M059J (cell line): ENCODE measurements at places on chromosomes 6 and 20. TPM values are rescaled to one million over a fixed set of nuclear protein-coding genes. Genes with fewer than 3 reads are reported as not detected.

The CTAGE9 gene
- 0.27 TPM in 1 of 2 replicates, not detected in the other for total RNA-seq

The CHRNA4 gene
- total RNA-seq, result not detected in 2 replicates

The TRIM15 gene
- total RNA-seq, result not detected in 2 replicates

The MYLK4 gene
- 0.76 and 1.2 TPM in 2 replicates for total RNA-seq

The RAB44 gene
- total RNA-seq, result not detected in 2 replicates

The AGPAT4 gene
- 12.0 and 20.5 TPM in 2 replicates for total RNA-seq

The C20orf204 gene
- 0.02 TPM in 2 replicates for total RNA-seq

The MTFR2 gene
- 12.0 and 12.4 TPM in 2 replicates for total RNA-seq

The FAM209B gene
- total RNA-seq, result not detected in 2 replicates

The GPX5 gene
- total RNA-seq, result not detected in 2 replicates

The TREM1 gene
- not detected in 2 replicates for total RNA-seq

The ME1 gene
- 8.4 and 11.6 TPM in 2 replicates for total RNA-seq

GRCh38 chr6:109834595-109835437 lies 143.3 kb upstream of the GPR6 start:
- DNase-seq, result peak; percentile 7

- peak; percentile 34 for DNase-seq
Measured at GRCh38 chr6:131721161-131721560, 10.3 kb upstream of the CTAGE9 start.

DNA sequence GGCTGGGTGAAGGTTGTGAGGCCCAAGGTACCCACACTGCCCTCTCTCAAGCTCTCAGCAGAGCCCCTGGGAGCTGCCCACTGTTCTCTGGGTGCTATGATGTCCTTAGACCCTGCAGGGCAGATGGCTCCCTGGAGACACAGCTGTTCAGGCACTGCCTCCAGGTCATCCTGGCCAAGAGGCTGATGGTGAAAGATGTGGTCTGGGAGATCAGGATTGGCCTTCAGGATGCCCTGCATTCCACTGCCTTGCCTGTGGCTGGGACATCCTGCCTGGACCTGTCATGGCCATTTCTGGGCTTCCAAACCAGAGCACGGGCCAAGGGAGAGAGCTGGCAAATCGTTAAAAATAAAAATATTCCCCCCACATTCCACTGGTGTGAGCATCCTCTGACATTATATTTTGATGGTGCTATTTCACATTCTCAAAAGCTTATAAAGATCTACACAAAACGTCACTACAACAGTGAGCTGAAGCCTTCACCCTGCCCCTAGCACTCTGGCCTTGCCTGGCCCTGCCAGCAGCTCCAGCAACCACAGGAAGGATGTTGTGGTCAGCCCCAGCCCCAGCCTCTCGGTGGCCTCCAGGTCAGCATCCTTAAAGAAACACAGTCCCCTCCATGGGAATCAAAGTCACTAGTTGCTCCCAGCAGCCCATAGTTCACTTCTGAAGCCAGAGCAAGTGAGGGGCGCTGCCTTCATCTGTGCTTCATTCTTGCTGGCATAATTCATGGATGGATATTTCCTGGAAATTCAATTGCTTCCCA lies 13.5 kb upstream of the KCNK16 start:
- DNase-seq, result peak; percentile 52

DNA sequence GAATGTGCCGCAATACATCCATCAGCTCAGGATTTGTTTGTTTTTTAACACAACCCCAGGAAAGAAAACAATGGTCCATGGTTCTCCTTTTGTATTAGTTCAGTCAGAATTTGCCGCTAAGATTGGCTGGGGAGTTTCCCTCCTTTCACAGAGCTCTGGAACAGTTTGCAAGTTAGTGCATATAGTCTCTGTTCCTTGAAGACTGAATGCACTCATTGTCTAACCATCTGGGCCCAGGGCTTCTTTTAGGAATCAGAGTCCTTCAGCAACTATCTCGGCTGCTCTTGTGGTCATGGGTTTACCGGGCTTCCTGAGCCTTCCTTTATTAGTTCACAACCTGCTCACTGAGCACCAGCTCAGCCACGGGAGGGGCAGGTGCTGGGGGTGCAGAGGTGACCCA lies 121.3 kb downstream of the SLC23A2 start:
- DNase-seq, result no peak

GRCh38 chr6:168700880-168701279 lies 259.9 kb downstream of the SMOC2 start:
- no peak for DNase-seq

GRCh38 chr20:10427060-10427692 lies 6.8 kb downstream of the MKKS start:
- peak; percentile 78 for DNase-seq

DNA sequence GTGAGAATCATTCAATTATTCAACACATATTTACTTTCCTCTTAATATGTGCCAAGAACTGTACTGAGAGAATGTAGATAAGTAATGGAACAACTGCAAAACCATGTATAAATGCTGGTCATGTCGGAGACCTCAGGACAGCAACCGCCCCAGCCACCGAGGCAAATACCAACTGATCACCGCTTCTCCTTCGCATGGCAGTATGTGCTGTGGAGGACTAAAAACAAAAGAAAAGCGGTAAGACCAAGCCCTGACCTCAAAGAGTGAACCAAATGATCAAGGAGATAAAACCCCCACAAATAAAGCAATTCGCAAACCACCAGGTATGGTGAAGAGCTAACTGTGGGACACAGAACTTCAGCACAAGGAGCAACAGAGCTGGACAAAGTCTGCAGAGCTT lies 104.3 kb downstream of the TRERF1 start:
- DNase-seq, result no peak

- no peak for DNase-seq
Measured at GRCh38 chr20:20690676-20691476, 21.6 kb downstream of the RALGAPA2 start.

DNA sequence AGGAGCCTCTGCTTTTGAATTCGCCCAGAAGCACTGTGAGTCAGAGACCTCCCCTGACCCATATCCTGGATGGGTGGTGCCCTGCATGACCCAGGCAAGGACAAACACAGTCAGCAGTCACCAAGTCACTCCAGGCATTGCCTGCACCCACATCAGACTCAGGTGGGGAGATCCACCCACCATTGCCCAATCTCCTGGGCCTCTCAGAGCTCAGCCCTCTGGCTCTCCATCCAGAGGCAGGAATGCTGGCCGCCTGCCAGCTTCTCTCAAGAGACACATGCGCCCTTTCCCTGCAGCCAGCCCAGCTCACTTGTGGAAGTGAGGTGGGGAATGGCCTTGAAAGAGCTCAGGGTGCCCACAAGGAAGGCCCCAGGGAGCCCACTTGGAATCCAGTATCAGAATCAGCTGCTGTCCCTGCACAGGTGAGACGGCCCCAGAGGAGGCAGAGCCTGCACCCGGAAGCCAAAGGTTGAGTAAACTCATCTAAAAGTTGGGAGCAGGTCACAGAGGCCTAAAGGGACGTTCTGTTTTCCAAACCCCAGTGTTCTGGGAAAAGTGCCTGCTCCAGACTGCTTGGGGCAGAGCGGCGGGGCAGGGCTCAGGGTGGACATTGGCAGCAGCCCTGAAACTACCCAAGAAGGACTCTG lies 129.8 kb downstream of the PREX1 start:
- peak; percentile 81 for DNase-seq

GRCh38 chr6:40901322-40902055 lies 137.5 kb downstream of the UNC5CL start:
- no peak for DNase-seq

DNA sequence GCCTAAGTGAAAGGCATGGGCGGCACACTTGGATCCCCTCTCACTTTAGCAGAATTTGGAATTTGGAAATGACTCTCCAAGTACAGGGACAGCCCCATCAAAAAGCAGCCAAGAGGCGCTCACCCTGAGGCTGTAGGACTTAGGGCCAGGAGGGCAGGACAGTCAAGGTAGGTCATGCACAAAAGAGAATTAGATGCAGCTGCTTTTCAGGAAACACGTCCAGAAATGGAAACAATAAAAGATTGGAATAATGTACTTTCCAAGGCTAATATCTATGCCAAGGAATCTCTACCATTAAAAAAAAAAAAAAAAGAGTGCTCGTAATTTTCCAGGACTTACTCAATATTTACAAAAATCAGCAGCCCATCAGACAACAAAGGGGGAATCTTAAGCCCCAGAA lies 19.9 kb downstream of the PREP start:
- DNase-seq, result no peak

DNA sequence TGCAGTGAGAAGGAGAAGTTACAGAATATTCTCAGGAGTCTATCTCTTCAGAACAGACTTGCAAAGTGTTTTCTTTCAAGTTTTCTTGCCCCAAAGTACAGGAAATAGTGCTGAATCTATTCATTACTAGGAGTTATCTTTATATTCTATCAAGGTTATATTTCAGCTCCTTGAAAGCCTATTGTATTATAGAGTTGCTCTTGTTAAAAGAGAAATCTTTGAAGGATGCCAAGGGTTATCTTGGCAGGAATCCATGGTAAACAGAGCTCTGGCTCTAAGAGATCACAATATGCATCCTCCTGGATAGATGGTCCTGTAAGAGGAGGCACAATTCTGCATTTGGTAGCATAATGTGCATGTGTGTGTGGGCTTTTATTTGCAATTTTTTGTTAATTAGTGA lies 21.2 kb upstream of the SNRPB2 start:
- no peak for DNase-seq

GRCh38 chr20:24993337-24994185 lies 1.0 kb upstream of the APMAP start:
- DNase-seq, result peak; percentile 75

DNA sequence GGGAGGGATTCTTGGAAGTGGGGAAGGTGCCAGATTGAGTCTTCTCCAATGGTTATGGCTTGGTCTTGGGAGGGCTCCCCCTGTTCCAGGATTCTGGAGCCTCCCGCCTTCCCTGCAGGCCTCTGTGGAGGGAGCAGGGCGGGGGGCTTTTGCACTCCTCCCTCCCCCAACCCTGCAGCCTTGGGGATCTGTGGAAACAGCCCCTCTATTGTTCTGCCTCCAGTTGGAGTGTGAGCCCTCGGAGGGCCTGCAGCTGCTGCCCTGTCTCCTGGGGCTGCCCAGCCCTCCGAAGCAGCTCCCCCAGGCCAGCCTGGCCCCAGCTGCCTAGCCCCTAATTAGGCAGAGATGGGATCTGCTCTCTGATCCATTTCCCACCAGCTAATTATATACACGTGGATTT lies 14.7 kb downstream of the FAM110A start:
- DNase-seq, result no peak

- DNase-seq, result no peak
Measured at GRCh38 chr6:150263765-150264404, 104.9 kb upstream of the IYD start.

GRCh38 chr6:112150363-112150762 lies 63.0 kb downstream of the FAM229B start:
- DNase-seq, result no peak

DNA sequence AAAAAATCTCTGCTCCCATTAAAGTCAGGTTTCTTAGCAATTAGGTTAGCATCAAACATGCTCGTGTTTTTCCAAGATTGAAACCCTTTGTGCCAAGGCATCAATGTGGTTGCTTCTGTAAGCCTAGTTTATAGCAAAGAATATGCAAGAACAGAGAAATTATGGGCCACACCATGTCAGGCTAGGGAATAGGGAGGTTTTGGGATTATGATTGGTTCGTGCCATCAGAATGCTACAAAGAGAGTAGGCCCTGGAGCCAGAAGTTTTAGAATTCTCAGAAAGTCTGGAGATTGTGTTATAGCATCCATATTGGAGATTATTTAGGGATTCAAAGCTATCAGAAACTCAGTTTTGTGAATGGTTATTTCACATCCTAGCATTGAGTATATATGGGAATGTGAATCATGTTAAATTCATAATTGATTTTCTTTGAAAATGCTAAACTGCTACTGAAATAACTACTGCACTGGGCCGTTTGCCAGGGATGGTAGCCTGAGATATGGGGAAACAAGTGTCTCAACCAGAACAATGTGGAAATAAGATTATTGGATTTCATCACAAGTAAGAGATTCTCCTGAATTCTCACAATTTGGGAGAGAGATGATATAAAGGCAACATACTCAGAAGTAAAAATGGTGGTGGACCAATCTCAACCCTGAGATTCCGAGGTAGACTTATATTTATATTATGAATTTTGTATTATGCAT lies 45.3 kb downstream of the ZNF292 start:
- no peak for DNase-seq

- DNase-seq, result peak; percentile 89
Measured at GRCh38 chr6:146289816-146290588, 253.6 kb upstream of the RAB32 start.
